AG04450 (cell line): ENCODE measurements at places on chromosomes 12 and 14.

DNA sequence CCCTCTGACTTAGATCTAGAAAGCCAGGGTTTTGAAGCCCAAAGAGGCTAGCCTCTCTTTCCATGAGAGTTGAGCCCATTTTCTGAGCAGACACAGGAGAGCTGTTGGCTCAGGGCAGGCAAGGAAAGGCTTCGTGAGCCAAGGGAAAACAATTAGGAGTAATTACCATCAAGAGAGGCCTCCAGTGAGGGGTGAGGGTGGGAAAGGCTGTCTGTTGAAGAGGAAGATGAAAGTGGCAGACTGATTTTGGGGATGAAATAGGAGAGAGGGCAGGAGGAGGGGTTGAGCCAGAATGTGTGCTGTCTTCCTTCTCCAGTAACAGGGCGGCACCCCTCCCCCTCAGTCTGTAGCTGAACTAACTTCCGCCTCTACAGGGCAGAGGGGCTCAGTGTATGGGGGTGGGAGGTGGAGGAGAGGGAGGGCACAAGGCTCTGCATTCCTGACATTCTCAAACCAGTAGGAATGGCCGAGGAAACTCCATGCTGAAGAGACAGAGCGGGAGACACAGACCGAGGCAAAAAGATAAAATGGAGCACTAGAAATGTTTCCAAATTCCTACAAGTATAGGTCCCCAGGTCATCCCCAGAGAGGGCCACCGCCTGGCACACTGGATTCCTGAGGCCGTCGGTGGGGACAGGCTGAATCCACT lies 33.1 kb upstream of the COL2A1 start:
- DNase-seq, result peak; percentile 18

DNA sequence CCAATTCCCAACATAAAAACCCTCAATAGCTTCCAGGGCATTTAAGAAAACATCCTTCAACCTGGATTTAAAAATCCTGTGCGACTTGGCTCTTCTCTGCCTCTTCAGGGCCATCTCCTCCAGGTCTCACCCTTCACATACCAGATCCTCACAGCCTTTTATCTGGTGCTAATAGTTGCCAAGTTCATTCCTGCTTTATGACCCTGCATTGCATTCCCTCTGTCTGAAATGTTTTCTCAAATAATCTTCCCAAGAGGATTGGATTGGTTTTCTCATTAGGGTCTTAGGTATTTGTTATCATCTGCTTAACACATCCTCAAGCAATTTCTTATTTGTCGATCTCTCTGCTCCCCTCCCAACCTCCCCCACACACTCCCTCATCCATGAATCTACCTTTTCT lies 832.0 kb downstream of the GALC start:
- DNase-seq, result no peak

DNA sequence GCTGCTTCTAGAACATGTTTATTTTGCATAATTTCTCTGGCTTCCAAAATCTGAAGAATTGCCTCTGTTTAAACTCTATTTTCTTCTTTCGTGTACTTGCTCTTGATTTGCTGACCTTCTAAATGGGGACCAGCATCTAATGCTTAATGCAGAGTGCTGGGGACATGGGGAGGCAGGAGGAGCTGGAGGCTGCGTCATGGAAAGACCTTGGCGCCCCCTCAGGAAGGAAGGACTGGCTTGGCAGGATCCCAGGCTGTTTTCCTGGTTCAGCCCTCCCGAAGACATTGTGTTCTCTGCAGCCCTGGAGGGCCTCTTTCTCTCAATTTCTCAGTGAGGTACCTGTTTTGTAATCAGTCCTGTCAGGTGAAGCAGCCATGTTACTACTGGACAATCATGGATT lies 5.5 kb downstream of the PRKCH start:
- DNase-seq, result no peak

GRCh38 chr14:105205673-105206208 lies 24.6 kb upstream of the NUDT14 start:
- no peak for DNase-seq

DNA sequence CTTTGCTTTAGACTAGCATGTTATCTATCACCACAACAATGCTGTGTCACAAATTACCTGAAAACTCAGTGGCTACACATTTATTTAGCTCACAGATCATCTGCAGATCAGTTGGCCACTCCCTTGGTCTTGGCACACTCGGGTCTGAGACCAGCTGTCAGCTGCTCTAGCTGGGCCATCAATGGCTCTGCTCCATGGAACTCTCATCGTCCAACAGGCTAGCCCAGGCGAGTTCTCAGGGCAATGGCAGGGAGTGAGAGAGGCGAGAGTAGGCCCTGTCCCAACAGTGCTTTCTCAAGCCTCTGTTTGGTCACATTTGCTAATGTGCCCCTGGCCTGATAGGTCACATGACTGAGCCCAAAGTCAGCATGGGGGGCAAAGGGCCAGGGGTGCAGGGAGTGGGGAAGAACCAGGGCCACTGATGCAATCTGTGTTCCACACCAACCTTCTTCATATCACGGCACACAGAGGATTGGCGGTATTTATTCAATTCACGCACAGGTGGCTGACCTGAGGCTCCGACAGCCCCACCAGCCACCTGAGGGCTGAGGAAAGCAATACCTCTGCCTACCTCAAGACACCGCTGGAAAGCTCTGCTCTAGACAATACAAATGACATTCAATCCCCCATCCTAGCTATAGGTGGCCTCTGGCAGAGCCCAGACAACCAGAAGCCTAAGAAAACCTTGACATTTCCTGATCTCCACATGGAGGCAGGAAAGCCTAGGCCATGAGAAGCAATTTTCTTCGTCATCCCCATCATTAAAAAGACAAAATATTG lies 82.5 kb downstream of the NT5DC3 start:
- no peak for DNase-seq

- no peak for DNase-seq
Observed at GRCh38 chr12:43151441-43151981, 400.5 kb downstream of the ADAMTS20 start.

GRCh38 chr12:11202811-11203210 lies 16.1 kb upstream of the TAS2R42 start:
- DNase-seq, result no peak

GRCh38 chr14:94128216-94128839 lies 1.1 kb downstream of the IFI27L2 start:
- no peak for DNase-seq

DNA sequence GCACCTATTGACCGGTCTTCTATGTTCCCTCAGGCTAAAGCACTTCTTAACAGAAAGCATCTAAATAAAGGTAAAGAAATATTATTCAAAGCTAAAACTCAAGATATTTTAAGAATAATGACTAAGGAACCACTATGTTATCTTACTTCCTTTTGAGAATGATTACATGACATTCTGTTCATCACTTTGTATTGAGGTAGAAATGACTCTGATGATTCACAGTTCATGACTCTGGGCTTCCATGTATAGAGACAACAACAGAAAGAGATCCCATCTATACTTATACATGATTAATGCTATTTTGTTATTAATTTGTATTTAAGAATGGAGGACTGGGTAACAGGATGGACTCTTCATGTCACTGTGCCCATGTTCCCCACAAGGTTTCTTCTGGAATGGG lies 218.3 kb upstream of the OR4E1 start:
- no peak for DNase-seq

DNA sequence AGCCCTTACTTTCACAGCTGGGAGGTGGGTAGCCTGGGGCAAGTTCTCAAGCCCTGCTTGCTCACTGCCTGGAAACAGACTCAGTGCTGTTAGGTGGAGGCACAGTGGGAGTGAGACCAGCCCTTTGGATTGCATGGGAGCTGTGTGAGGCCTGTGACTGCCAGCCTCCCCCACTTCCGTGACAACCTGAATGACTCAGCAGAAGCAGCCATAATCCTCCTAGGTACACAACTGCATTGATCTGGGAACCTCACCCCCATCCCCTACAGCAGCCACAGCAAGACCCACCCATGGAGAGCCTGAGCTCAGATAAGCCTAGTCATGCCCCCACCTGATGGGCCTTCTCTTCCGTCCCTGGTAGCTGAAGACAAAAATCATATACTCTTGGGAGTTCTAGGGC lies 26.4 kb downstream of the ALG10 start:
- no peak for DNase-seq

DNA sequence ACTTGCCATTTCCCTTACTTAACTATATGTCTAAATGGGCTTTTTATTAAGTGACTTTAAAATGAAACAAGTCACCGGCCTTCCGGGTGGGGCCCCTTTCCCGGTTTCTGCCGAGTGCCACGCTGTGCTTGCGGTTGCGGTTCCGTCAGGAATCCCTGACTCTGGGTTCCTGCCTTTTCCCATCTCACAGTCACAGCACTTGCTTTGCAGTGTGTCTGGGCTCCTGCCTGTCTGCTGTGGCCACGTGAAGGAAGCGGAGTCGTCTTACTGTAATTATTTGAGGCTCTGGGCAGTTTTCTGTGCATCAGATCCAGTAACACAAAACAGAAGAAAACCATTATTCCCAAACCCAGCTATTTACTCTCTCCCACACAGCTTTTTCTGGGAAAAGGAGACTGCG lies 44.0 kb upstream of the FRMD6 start:
- DNase-seq, result no peak

DNA sequence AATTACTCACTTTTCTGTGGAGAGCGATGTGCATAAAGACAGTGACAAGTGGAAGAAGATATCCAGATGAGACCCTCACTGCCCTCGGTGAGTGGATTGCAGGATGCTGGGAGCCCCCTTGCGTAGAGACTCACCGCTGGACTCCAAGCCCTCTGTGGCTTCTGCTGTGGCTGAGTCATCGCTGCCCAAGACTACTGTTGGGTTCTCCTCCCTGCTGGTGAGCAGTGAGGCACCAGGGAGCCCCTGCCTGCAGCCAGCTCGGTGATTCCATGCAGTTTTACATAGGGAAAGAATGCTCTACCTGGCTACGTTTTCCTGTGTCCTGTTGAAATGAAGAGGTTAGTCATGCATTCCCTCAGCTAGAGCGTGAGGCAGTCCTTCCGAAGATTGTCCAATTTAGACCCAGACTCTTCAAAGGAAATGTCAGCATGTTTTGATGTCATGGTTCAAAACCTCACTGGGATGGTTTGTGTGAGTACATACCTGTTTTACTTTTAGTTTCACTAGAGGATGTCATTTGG lies 28.2 kb downstream of the TRAF3 start:
- no peak for DNase-seq

GRCh38 chr14:106417224-106418049 lies 891.1 kb downstream of the TMEM121 start:
- no peak for DNase-seq

- no peak for DNase-seq
Observed at GRCh38 chr12:120722784-120723183, 2.8 kb upstream of the ACADS start.

DNA sequence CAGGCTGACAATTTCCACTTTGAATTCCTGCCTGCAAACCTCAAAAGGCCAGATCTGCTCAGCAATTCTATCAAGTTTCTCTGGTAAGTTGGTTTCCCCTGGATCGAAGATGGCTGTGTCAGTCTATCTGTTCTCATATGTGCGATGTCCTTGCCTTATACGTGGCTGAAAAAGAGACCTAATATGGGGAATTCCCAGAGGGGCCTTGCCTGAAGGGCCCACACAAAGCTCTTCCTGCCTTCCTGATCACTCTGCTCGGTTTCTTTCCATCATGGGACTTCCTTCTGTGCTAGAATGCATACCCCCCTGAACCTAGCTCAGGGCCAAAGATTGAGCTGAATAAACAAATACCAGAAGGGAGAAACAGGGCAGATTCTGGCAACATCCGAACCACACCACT lies 13.2 kb downstream of the TCL1B start:
- no peak for DNase-seq

DNA sequence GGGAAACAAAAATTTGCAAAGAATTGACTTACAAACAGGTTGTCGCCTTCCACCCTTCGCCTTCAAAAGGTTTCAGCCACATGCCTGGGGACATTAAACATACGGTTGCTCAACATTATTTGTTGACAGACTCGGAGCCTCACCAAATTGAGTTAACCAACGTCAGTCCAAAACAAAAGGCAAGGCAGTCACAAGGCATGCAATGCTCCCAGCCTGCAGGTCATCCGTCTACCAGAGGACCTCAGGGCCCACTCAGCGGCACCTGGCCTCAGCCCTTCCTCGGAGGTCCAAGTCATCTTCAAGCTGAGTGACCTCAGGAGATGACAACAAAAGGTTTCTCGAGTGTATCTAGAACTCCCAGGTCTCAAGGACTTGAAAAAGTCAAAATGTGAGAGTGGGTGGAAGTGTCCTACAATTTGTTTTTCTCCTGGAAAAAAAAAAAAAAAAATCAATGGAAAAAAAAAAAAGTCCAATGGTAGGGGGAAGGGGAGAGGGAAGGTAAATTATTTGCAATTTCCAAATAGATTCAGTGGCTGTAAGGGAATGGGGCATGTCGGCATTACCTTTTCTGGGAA lies 64.3 kb downstream of the KDM2B start:
- no peak for DNase-seq

- DNase-seq, result no peak
Observed at GRCh38 chr12:111838353-111838752, 3.7 kb upstream of the MAPKAPK5 start.

GRCh38 chr12:12982331-12982730 lies 17.7 kb downstream of the HEBP1 start:
- DNase-seq, result no peak

DNA sequence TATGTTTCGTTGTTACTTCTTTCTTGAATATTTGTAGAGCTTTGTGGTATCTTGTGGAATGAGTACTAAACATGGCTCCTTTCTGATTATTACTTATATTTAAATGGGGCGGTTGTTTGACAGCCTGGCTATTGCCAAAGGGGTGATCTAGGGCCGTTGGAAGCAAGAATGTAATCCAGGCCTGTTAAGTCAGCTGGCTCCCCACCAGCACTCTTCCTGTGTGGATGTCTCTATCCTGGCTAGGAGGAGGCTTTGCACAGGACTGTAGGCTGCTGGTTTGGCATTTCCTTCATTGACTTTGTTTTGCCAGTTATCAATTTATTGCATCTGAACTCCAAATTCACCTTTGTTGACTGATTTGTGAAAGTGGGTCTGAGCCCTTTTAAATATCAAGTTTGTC lies 5.6 kb downstream of the FAM234B start:
- DNase-seq, result no peak

DNA sequence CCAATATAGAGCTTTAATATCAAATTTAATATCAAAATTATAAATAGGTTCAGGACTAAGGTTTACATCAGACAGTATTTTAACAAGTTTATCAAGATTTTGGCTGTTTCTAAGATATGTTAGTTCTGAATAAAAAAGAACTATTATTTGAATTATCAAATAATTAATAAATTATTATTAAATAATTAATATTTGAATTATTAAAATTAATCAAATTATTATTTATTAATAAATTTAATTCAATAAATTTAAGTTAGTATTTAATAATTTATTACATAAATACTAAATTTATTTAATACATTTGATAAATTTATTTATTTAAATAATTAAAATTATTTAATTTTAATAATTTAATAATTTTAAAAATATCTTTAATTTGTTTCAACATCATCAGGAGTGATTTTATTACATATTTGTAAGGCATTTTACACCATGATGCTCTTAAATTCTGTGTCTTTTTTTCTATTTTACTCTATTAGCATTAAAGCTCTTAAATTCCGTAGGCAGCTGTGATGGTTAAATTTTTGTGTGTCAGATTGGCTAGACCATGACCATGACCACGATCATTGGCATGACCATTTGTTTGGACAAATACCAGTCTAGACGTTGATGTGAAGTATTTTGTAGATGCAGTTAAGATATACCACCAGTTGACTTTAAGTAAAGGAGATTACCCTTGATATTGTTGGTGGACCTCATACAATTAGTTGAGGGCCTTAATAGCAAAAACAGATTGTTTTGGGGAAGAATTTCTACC lies 82.6 kb downstream of the BBS10 start:
- DNase-seq, result no peak

- no peak for DNase-seq
Observed at GRCh38 chr14:65881642-65882041, 469.1 kb downstream of the FUT8 start.

GRCh38 chr12:113392988-113393579 lies 10.6 kb downstream of the SDS start:
- DNase-seq, result no peak

GRCh38 chr12:109631302-109631701 lies 57.7 kb downstream of the MVK start:
- DNase-seq, result no peak
